ENCODE measurements at places on chromosomes 7 and 10. TPM values are rescaled to one million over a fixed set of nuclear protein-coding genes. Genes with fewer than 3 reads are reported as not detected.

Gene COL17A1
- 9.8 TPM for total RNA-seq

- DNase-seq: no peak
These were observed 6.3 kb downstream of the IFT22 start for GRCh38 chr7:101315336-101315735.

DNA sequence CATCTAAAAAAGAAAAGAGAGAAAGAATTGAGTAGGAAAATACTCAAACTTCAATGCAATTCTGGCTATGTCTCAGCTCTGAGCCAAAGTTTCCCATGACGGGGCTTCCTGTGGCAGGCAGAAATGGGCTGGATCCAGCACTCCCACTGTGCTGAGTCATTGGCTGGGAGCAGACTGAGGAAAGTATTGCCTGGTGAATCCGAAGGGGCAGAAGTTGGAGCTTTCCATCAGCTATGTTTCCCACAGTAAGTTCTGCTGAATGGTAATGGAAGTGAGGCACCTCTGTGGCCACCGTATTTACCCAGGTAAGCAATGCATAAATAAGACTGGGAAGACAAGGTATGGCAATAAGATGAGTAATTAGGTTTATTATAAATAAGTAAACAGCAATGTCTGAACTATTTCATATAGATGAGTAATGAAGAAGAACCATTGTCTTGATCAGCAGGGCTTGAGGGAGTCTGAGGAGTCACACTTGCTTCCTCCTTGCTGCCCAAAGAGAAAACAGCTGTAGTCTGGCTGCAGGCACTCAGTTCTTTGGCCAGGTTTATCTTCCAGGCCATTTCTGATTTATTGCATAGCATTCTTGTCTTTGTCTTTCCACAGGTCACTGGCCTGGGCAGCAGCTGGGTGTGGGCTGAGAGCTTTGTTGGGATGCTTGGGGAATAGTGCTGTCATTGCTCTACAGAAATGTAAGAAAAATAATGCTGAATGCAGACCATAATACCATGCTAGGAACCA lies 255.3 kb downstream of the DNAJB9 start:
- DNase-seq: no peak

DNA sequence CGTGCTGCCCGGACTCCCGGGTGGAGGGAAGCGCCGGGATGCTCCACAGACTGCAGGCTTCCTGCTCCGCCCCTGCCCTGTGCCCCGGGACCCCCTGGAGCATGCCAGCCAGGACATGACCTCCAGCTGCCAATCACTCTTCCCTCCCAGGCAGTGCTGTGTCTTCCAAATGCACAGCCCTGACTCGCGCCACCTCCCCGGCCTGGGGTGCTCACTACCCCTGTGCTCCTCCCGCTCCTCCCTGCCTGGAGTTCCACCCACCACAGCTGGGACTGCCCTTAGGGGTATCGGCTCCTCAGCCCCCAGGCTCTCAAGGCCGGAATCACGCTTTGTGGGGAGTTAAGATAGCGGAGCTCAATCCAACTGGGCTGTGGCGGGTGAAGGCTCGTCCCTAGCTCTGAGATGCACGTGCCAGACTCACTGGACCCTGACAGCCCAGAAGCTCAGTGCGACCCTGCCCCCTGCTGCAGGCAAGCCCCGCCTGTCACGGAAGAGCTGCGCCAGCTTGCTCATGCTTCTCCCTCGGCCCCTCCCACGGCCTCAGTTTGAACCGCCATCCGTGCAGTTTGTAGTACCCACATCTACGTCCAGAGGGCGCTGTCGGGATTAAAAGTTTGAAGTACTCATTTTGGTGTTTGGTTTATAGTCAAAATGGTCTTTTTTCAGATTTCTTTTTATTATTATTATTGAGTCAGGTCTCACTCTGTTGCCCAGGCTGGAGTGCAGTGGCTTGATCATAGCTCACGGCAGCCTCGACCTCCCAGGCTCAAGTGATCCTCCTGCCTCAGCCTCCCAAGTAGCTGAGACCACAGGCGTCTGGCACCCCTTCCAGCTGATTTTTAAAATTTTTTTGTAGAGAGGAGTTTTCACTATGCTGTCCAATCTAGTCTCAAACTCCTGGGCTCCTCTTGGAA lies 142.5 kb upstream of the TCERG1L start:
- peak; percentile 86 for DNase-seq

Gene EBLN1
- total RNA-seq: not detected

GRCh38 chr10:49486738-49487137 lies 52.2 kb downstream of the ERCC6 start:
- DNase-seq: no peak

DNA sequence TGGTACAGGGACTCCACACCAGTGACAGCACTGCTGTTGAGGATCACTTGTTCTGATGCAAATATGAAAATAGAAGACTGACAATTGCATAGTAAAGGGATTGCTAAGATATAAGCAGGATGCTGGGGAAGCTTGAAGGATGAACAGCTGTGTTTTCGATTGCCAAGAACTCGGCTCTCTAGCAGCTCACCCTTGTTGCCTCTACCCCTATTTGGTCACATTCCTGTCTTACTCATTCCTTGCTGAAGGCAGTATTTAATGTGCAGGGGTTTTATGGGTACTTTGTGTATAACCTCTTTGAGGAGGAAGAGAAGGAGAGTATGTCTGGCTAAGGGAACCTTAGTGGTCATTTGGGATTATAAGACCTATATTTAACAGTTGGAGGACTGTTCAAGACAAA lies 218.8 kb downstream of the AUTS2 start:
- DNase-seq: no peak

DNA sequence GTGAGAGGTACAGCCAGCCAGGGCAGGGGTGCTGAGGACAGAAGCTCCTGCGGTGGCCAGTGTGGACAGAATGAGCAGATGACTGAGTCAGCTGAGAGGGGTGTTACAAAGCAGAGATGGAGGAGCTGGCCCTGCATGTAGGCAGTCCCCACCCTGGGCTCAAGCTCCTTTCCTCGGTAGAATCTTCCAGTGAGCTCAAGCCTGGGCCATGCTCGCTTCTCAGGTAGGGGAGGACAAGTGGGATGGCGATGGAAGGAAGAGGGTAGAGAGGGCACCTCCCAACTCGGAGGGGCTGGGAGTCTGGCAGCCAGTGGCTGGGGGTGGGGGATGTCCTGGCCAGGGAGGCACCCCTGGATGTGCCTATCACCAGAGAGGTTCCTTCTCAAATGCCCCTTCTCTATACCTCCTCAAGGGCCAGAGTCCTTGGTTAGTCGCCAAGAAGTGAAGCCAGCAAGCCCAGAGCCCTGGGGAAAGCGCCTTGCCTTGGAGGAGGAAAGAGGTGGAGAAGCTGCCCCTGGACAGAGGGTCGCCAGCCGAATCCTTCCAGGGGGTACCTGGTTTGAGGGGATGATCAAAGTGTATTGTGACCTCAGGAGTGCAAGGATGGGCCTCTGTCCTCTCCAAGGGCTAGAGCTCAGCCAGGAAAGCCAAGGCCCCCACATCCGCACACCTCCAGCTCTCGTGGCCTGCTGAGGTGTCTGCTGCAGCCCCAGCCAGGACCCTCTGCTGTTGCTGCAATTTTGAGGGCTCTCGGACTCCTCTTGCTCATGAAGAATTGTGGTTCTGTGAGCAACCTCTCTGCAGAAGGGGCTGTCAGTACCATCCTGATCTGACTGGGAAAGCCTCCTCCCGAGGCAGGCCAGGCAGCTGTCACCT lies 88.6 kb upstream of the MACROH2A2 start:
- no peak for DNase-seq

Gene TEX36
- total RNA-seq: not detected

DNA sequence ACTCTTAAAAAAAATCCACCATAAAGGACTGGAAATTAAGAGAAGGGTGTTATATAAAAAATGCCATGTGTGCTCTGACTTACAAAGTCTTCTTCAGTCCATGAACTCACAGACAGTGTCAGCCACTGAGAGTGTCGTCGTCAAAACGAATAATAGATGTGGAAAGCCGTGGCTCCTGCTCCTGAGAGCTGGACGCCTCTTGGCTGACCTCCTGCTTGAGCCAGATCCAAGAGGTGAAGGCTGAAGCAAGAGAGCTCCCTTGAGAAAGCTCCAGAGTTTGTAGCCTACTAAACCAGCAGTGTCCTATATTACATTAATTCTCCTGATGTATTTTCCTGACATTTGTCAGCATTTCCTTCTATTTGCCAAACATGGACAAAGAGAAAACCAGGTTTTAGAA lies 234.3 kb upstream of the C7orf33 start:
- DNase-seq: no peak

DNA sequence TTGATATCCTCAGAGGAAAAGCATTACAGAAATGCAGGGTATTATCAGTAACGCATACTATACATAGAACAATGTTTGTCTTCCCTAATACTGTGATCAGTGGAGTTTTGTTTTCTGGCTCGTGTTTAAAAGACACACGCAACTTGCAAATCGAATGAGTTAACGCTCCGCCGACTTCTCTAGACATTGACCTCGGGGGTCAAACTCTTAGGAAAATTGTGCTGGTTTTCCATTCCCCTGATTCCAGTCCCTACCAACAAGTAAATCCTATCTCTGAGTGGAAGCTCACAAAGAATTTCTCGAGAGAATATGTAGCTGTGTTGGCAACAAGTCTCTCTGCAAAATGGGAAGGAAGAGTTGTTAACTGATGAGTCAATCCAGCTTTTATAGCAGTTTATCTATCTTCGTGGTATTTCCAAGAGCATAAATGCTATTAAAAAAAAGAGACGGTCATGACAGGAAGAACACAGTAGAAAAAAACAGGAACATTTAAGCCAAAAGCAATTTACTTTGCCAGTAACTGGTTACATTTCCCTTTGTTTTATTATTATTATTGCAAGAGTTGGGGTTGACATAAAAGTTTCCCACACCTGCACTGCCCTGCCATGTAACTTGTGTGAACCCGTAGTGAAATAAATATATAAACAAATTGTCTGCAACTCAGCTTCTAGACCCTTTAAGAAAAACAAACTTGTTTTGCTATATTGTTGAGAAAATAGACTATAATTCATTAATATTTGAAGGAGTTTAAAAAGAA lies 144.4 kb downstream of the ARID5B start:
- DNase-seq: peak; percentile 79

Gene ASB10
- not detected for total RNA-seq

DNA sequence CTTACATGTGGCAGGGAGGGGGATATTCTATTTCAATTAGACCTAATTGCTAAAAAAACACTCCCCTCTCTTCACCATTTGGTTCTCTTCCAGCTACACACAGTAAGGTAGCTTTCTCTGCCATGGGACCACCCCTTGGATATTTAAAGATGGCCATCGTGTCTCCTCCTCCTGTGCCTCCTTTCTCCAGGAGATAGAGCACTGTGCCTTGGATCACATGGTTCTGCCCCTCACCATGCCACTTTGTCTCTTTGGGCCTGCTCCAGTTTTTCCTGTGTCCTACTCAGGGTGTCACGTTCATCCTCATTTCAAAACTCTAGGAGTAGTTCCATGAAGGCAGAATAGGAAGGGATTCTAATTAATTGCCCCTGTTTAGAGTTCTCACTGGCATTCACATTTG lies 1060.2 kb downstream of the KCNMA1 start:
- no peak for DNase-seq

Gene CASTOR2
- total RNA-seq: 8.0 TPM

DNA sequence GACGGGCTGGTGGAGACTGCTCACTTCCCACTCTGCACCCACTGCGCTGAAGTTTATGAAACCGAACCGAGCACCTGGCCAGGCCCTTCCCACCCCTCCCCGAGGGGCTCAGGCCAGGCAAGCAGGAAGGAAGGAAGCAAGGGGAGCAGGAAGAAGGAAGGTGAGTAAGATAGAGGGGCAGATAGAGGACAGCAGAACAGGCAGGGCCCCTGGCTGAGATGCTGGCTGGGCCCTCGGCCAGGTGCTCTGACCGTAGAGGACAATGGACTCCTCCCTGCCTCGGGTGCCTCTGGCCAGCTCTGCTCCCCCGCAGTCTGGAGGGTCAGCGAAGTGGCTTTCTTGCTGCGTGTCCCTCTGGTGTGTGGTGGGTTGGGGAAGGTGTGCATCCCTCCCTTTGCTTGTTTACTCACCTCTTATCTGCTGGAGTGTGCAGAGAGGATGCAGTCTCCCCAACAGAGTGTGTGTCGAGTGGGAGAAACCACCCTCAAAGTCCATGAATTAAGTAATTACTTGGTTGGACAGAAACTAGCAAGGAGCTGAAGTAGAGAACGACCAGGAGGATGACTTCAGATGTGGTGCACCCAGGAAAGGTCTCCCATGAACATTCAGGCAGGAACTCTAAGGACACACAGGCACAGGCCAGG lies 82.8 kb upstream of the PPP2R2D start:
- no peak for DNase-seq

DNA sequence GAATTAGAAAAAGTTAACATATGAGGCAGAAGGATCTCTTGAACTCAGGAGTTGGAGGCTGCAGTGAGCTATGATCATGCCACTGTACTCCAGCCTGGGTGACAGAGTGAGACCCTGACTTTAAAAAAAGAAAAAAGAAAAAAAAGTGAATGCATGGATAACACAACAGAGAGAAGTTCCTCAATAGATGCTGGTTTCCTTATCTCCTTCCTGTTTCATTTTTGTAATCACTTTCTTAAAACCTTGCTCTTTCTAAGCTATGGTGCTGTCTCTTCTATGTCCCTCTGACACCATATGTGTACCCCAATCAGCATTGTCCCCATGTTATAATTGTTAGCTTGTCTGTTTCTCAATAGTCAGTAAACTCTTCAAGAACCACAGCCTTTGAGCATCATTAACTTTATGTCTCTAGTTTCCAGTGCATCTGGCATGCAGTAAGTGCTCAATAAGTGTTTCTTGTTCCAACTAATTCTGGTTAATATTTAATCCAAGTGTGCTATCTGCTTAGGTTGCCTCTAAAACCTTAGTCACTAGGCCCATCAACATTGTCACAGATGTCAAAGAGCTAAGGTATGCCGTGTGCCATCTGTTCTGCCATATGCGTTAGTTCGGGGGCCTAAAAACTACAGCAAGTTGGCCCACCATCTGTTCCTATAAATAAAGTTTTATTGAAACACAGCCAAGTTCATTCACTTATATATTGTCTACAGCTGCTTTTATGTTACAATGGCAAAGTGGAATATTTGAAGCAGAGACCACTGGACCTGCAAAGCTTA lies 36.2 kb downstream of the MPP7 start:
- no peak for DNase-seq

GRCh38 chr10:129927351-129928120 lies 36.5 kb downstream of the EBF3 start:
- no peak for DNase-seq

GRCh38 chr10:84605802-84606201 lies 277.4 kb downstream of the CCSER2 start:
- no peak for DNase-seq

DNA sequence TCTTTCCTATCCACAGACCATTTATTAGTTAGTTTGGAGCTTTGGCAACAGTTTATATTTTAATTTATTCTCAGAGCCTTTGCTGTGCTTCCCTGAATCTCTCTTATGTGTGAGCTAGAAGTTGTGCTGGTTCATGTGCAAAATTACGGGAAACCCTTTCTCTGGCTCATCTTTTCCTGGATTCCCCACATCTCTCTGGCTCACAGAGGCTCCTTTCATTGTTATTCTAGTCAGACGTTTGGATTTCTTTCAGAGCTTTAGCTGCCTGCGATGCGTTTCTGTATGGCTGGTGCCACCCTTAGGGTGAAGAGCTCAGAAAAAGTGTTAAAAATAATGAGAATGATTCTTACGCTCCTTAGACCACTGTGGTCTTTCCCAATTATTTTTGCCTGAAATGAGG lies 53.3 kb downstream of the TPST1 start:
- DNase-seq: no peak

GRCh38 chr10:128310971-128311658 lies 184.9 kb upstream of the MKI67 start:
- no peak for DNase-seq

Gene PRF1
- total RNA-seq: 0.90 TPM

All from urinary bladder (tissue), 4 donors.